Naive thymus-derived CD8-positive, alpha-beta T cell (primary cell): ENCODE measurements at places on chromosomes 5 and 9. TPM values are rescaled to one million over a fixed set of nuclear protein-coding genes. Genes with fewer than 3 reads are reported as not detected.

GRCh38 chr9:69019808-69020207 is 5.9 kb upstream of the PRKACG start:
- DNase-seq = peak; percentile 37

DNA sequence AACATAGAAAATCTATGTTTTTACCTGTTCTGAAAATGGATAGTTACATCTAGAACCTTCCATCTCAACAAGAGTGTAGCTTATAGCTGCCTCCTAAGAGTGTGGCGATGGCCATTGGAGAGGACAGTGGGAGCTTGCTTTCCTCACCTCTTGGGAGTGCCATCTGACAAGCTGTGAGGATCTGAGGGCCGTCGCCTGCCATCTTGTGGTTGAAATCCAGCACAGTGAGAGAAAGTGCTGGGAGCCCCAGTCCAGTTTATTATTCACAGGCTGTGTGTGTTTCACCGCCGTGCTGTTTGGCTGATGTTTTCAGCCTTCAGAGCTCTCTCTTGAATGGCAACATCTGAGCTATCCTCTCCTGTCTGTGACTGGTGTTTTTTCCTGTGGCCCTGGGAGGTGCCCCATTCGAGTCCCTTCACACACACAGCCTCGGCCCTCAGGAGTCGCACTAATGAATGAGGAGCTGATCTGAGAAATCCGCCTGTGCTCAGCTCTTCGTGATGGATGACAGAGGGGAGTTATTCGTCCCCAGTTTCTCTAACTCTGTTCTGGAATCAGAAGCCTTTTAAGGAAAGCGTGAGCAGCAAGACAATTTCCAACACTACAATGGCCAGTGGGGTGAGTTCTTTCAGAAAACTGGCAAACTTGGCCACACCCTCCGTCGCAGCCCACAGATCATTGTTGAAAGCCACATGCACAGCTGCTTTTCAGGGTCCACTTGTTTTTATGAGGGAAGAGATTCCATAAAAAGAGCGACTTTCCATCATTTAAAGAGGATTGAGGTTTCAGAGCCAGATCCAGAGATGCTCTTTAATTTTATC is 170.3 kb downstream of the PDZD2 start:
- DNase-seq = no peak

POU5F2 gene
- total RNA-seq = 1.6 TPM

TMEM232 gene
- 2.6 TPM for total RNA-seq

DNA sequence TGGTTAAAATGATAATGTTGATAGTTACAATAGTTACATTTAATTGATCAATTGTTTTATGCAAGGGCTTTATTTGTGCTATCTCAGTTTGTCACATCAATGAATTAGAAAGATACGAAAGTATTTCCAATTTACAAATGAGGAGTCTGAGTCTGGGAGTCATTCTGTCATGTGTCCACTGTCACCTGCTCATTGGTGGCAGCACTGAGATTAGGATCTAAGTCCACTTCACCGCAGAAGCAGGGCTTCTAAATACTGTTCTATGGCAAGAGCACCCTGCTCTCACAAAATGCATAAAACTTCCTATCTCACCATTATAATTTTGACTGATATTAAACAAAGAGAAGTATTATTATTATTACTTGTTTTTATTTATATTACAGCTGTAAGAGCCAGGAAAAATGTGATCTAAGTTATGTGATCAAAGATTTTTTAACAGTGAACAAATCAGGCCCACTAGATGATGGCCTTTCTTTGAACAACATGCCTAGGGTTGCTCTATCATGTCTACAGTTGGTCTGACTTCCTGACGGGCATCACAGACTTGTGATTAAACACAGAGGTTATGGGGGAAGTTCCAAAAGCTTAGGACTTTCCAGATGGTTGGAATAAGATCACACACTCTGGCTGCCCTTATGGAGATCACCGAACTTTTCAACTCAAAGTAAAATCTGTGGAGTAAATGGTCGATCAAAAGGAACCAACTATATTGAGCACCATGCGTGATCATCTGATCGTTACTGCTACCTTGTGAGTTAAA is 15.1 kb downstream of the TLR4 start:
- DNase-seq = no peak

DNA sequence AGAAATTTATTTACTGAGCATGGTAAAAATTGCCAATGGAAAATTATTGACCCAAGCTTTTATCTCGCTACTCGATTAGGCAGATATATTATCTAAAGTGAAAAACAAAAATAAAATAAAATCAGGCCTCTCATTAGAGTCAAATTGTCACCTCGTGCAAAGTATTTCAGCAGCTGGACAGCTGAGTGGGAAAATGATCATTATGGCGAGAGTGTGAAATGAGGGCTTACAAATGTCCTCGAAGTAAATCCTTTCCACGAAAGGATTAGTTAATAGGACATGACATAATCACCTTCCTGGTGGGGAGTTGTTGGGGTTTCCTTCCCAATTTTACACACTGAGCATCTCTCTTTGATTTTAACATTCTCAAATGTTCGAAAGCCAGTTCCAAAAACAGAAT is 5.4 kb upstream of the DPYSL3 start:
- DNase-seq = no peak

- DNase-seq = no peak
Measured at GRCh38 chr5:13946111-13946510, 1.6 kb upstream of the DNAH5 start.

GRCh38 chr5:152309926-152310450 is 95.1 kb downstream of the NMUR2 start:
- DNase-seq = no peak

DNA sequence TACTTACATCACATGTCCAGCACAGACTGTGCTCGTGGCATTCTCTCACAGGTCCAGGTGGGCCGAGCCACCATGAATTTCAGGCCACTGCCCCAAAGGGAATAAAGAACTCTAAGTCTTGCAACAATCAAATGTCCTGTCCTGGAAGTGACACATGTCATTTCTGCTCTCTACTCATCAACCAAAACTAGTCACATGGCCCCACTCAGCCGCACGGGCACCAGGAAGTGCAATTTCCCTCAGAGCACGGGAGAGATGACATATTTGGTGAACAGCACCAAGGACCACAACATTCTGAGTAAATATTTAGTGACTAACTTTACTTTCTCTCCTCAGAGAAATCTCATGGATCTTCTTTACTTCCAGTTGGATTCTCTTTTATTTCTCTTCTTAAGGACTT is 131.1 kb upstream of the TUT7 start:
- DNase-seq = no peak

PAEP gene
- not detected for total RNA-seq

RAI14 gene
- not detected for total RNA-seq

SLC1A1 gene
- not detected for total RNA-seq

GRCh38 chr9:110156902-110157301 is 51.1 kb downstream of the C9orf152 start:
- no peak for DNase-seq

- no peak for DNase-seq
Measured at GRCh38 chr5:169521366-169521983, 62.1 kb upstream of the SPDL1 start.

GRCh38 chr9:134314950-134315715 is 11.1 kb upstream of the RXRA start:
- peak; percentile 0 for DNase-seq

- DNase-seq = no peak
Measured at GRCh38 chr5:177552839-177553455, 1.4 kb downstream of the FAM193B start.

DNA sequence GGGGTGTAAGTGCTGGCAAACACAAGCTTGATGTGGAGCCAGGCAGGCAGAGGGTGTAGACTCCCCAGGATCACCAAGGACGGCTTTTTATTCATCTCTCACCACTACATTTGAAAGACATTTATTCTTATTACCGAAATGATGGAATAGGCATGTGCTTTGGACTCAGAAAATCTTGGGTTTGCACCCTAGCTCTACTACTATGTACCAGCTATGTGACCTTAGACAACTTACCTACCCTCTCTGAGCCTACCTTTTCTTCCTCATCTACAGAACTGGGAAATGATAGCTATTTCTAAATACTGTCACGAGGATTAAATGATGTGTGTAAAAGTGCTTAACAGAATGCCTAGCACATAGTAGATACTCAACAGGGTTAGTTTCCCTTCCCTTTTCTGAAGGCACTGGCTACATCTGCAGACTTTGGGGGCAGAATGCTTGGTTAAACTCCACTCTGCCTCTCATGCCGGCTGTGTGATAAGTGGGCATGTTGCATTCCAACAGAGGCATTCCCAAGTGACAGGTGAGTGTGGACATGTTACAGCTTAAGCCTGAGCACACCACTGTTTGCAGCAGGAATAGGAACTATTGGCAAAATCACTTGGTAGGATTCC is 94.8 kb downstream of the SLC1A3 start:
- no peak for DNase-seq

SOHLH1 gene
- not detected for total RNA-seq

- no peak for DNase-seq
Measured at GRCh38 chr5:157216391-157217142, 35.9 kb downstream of the ITK start.

RXFP3 gene
- total RNA-seq = not detected

DNA sequence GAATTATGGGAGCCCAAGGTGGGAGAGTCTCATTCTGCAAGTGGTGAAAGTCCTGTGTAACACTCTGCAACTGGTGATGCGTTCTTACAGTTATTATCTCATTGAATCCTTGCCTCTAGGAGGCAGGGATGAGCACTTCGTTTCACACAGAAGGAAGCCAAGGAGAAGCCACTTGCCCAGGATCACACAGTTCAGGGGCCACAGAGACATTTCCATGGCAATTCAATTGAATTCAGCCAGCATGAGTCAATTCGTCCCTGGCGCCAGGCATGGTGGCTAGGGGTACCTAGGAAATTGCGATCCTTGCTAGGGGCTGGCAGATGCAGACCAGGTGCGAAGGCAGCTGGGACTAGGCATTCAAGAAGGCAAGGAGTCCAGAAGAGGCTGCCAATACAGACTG is 26.2 kb downstream of the LHX2 start:
- no peak for DNase-seq

DNA sequence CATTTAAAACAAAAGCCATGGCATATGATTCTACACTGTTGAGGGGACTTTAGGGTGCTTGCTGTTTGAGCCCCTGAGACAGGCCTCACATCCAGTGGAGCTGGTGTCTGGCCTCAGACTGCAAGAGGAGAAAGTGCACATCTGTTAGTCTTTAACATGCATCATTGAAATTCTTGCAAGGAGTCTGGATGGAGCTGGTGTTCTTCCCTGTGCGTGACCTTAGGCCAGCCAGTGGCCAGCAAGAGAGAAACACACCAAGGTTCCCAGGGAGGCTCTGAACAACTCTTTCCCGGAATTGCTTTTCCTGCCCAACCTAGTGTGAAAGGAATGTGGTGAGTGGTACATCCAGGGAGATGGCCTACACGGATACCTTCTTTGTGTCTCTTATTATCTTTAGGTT is 282.8 kb upstream of the TNC start:
- DNase-seq = no peak

DNA sequence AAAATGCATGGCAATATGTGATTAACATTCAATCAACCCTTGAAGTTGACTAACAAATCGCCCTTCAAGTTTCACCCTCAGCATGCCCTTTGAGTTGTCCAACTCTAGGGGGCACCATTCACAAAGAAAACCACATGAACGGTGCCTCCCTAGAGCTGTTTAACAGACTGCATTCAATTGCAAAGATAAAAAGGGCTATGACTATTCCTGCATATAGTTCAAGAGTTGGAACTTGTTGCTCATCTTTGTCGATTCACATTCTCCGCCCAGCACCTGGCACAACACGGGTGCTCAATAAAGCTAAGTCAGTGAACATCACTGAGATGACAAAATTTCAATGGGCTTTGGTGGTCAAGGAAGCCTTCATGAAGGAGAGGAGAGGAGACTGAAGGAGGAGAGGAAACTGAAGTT is 69.6 kb upstream of the SLC30A5 start:
- DNase-seq = no peak

GRCh38 chr9:69601698-69602097 is 70.5 kb downstream of the APBA1 start:
- DNase-seq = no peak

DNA sequence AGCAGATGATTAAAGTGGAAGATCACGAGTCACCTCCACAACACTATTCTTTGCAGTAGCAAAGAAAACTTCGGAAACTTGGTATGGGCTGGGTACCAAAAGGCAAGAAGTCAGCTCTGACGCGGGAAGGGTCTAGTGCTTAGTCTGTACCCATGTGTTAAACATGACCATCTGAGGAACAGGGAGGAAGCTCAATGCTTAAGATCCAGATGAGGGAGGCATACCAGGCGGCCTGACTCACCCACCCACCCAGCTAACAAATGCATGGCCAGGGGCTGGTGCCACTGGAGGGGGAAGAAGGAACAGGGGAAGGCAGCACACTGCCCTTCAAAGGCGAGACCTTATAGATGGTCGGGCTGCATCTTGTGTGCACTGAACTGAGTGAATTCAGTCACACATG is 41.8 kb downstream of the CAMSAP1 start:
- no peak for DNase-seq

- DNase-seq = no peak
Measured at GRCh38 chr9:93207326-93207814, 23.4 kb downstream of the WNK2 start.

- no peak for DNase-seq
Measured at GRCh38 chr5:178359738-178360137, 127.1 kb upstream of the PHYKPL start.

DNA sequence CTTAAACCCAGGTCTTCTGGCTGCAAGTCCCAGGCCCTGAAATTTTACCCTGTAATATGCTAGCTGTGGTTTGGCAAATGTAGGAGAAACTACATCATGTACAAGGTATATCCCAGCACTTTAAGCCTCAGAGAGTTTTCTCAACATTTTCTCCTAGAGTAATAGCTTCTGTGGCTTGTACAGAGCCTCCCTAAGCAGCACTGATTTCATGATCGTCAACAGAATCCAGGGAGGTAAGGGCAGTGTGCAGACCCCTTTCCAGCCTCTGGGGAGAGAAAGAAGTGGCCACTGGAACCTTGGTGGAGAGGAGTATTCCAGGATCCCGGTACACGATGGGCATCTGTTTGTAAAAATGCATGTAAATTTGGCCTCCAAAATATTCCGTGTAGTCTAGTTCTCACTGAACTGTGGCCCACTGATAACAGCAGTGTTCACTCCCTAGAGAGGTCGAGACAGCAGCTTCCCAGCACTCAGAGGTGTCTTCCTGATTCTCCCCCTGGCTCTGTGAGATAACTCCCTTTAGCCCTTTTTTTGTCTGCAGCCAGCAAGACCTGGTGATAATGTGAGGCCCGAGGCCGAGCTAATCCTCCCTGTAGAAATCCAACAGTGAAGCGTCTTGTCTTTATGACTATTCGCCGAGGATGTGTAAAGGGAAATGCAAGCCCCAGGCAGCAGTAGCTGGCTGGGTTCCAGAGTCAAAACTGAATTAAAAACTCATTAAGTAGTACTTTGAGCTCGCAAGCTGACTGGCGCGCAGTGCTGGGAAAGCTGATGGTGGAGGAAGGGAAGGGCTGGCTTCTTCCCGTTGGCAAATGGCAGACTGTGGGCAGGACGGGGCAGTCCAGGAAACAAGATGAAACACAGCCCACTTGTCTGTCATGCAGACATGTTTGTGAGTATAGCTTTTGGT is 59.0 kb downstream of the MAP1B start:
- no peak for DNase-seq

DNA sequence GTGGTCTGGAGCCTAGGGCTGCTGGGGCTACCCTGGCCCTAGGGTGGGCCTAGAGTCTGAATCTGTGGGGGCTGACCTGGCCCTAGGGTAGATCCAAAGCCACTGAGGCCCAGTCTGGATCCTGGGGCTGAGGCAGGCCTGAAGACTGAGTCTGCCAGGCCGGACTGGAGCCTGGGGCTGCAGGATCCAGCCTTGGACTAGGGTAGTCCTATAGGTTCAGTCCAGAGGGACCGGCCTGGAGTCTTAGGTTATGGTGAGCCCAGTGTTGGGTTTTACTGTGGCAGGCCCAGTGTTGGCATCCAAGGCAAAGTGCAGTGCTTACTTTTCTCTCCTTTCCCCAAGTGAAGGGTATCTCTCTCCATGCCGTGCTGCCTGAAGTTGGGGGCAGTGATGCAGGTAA is 227.9 kb upstream of the TAS2R1 start:
- no peak for DNase-seq
